ENCODE measurements at places on chromosomes 1 and 21.

DNA sequence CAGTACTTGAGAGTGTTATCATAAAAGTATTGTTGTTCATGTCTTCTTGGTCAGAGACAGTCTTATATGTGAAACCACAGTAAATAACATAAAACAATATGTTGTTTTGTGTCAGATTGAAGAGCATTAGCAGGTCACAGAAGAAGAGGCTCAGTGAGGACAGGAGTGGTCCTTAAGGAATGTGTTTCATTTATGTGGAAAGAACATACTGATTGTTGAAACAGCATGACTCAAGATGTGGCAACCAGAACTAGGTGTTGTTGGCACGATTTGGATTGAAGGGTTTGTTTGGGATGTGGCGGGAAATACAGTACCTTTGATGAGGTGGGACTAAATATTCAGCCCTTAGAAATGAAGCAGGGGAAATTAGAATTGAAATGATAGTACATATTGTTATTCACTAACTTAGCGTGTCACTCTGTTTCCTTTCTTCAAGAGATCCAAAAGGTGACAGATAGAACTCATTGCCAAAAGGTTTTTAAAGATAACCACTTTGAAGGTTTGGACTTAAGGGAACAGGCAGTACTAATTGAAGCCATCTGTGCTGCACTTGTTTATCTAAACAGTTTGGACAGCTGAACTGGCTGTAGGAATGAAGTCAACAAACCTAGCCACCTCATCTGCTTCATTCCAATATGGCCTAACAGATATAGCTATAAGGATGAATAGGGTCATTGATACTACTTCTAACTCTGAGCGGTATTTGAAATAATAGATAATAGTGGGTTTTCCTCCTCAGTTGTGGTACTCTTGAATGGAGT lies 14.4 kb downstream of the RALGPS2 start:
- no peak for DNase-seq

- no peak for DNase-seq
Observed at GRCh38 chr1:44353604-44354003, 1.5 kb downstream of the ERI3 start.

DNA sequence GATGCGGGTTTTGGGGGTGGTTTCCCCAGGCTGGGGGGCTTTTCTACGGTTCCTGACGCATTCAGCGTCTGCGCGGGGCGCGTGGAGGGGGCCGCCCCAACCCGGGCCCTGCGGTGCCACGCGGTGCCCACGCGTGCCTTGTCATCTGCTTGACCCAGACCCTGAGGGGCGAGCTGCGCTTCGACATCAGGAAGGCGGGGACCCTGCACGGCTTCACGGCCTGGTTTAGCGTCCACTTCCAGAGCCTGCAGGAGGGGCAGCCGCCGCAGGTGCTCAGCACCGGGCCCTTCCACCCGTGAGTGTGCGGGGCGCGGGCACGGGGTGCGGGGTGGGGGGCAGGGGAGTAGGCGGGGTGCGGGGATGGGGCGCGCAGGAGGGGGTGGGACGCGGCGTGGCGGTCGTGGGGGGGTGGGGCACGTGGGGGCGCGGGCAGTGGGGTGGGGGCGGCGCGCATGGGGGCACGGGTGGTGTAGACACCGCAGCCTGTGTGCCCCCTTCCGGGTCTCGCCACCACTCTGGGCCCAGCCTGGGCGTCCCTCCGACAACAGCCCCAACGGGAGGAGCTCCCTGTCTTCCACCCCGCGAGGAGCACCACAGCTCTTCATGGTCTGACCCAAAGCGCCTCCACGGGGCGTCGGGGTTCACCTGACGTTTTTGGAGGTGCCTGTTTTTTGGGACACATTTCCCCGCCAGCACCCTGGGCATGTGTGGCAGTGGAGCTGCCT lies 26.3 kb downstream of the PRMT2 start:
- no peak for DNase-seq

DNA sequence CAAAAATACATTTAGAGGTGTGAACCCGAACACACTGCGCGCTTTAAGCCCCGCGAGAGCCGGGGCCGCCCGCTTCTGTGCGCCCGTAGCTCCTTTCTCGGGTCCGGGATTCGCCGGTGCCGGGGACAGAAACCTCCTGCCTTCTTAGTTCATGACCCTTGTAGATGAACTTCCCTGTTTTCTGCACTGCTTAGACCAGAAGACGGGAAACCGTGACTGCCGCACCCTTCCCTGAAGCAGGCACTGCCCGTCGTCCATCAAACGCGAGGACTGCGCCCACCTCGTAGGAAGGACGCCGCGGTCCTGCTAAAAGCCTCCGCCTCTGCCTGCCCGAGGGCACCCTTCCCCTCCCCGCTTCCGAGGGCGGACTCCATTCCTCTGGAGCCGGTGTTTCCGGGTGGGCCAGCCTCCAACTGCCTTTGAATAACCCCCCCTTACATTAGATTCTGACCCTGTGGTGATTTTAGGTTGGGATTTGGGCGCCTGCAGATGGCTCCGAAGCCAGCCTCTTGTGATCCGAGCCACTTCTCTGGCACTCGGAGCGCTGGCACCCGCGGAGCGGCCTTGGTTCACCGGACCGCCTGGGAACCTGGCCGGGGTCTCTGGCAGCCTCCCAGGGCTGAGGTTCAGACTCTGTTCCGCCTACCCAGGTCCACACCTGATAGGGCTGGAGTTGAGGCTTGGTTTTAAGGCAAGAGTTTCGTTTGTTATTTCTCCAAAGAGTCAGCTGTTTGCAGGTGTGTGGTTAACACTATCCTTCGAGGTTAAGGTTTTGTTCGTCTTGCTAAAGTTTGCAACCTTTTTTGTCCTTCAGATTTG lies 1.2 kb upstream of the PTTG1IP start:
- DNase-seq, result no peak

GRCh38 chr1:34688006-34688741 lies 66.7 kb upstream of the GJB5 start:
- peak; percentile 73 for DNase-seq

DNA sequence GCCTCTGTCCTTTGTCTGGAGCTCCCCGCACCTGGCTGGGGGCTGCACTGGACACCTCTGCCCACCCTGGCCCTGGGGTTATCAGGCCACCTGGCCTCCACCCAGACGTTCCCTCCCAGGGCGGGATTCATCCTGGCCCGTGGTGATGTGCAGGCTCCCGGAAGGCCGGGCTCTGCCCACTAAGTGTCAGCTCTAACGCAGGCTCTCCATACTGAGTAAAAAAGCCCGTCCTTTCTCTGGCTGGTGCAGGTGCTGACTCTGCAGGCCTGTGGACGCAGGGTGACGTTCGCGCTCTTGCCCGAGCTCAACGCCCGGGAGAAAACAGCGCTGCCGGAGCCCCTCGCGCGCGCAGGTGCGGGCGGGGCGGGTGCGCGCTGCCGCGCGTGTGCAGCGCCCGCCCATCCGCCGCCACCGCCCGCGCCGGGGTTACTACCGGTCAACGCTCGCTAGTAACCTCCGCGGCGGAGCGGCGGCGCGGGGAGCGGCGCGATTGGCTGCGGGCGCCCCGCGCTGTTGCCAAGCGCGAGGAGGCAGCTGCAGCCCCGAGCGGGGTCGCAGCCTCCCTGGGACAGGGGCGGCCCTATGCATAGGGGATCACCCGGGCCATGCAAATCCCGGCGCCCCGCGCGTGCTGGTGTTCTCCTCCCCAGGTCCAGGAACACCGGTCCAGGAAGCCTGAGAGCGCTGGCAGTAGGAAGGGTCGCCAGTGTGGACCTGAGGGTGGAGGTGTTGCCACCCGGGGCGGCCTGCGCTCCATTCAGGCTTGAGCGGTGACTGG lies 15.7 kb downstream of the ABCG1 start:
- peak; percentile 61 for DNase-seq

- DNase-seq, result no peak
Observed at GRCh38 chr1:899636-900317, 23.9 kb upstream of the SAMD11 start.

DNA sequence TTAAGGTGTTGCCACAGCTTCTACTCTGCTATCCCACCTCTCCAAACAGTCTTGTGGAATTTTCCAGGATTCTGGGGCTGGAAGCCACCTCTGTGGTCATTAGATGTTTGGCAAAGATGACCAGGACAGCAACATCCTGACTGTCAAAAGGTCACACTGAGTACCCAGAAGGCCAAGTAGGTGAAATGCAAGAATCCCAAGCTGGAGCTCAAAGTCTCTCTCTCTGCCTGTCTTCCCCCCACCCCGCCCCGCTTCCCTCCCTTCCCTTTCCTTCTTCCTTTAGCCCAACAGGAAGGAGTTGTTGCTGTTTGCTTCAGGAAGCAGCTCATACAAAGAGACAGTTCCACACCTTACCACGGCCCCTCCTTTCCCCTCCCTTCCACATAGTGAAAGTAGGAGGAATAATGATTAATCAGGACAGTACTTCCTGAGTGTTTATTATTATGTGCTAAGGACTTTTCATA lies 75.6 kb upstream of the SLC2A1 start:
- DNase-seq, result no peak

- no peak for DNase-seq
Observed at GRCh38 chr1:65691972-65692371, 100.7 kb upstream of the PDE4B start.

GRCh38 chr1:100539836-100540536 lies 2.0 kb downstream of the GPR88 start:
- DNase-seq, result no peak

DNA sequence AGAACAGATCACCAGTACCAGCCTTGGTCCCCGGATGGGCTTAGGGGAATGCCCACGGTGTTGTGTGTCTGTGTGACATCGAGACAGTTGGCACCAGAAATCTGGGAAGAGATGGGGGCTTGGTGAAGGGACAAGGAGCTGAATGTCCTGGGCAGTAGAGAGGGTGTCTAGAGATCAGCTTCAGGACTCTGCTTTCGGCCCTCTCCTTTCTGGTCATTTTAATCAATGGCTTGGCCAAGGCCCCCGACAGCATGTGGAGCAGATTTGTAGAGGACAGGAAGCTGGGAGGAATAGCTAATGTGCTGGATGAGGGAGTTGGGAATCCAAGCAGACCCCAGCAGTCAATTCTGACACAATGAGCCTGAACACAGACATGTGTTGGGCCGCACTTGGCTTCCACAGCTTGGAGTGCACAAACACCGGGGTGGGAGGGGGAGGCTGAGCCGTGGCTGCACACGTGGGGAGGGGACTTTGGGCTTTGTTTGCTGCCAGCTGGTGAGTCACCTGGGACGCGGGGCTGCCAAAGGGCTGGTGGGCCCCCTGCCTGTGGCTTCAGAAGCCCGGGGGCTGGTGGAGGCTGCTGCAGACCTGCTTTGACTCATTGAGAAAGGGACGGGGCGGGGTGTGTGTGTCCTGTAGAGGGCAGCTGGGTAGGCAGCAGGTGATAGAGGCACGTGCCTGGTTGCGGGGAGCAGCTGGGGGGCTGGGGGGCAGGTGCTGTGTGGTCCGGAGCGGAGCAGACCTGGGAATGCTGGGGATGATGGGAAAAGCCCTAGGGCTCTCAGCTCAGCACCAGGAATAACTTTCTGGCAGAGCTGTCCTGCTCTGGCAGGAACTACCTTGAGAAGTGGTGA lies 20.9 kb downstream of the SLC1A7 start:
- DNase-seq, result no peak

- no peak for DNase-seq
Observed at GRCh38 chr1:44621841-44622286, 52.4 kb downstream of the TMEM53 start.

GRCh38 chr1:108064255-108064654 lies 99.3 kb upstream of the VAV3 start:
- DNase-seq, result no peak

DNA sequence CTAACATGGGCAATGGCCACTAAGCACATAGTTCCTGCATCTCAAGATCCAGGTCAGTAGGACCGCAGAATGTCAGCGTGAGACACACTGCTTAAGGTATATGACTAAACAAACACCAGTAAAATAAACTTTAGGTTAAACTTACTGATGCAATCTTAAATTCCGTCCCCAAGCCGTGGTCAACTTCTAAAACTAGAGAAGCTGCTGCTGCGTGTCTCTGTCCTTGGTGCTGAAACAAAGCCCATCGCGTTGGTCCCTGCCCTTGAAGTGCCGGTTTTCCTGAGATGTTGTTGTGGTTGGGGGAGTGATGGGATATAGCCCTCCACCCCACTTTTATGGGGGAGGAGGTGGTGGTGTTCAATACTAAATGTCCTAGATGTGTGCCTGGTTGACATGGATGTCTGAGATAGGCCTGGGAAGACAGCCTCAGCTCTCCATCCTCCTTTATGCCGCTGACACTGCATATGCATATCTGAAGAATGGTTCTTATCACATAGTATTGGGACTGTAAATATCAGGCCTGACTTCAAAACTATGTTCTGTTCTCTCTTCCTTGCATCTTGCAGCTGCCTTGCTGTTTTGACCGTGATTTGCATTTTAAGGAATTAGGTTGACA lies 72.0 kb upstream of the KCNA3 start:
- DNase-seq, result no peak

GRCh38 chr1:41313661-41314131 lies 47.5 kb upstream of the FOXO6 start:
- no peak for DNase-seq

DNA sequence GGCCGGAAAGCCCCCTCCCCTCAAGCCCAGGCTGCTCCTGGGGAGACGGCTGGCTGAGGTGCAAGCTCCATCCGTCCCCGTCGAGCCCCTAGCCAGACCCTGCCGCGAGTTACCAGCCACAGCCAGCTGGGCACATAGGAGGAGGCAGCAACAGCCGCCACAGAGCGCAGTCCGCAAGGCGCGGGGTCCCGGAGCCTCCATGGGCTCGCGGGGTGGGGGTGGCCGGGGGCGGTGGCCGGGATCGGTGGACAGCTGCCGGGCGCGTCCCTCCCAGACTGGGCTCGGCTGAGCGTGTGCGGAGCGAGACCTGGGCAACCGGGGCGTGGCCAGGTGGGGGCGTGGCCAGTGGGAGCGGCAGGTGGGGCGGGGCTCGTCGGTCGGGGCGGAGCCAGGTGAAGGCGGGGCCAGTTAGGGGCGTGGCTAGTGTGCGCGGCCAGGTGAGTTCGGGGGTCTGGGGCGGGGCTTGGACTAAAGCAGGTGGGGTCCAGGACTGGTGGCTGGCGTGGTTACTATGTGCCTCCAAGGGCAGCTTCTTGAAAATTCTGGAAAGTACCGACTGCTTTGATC lies at the start of gene CD164L2:
CD164L2 (minus strand) TSS at position 295 of the 567 bp plus-strand sequence; CDS start at position 201, 94 bp downstream.
- no peak for DNase-seq

DNA sequence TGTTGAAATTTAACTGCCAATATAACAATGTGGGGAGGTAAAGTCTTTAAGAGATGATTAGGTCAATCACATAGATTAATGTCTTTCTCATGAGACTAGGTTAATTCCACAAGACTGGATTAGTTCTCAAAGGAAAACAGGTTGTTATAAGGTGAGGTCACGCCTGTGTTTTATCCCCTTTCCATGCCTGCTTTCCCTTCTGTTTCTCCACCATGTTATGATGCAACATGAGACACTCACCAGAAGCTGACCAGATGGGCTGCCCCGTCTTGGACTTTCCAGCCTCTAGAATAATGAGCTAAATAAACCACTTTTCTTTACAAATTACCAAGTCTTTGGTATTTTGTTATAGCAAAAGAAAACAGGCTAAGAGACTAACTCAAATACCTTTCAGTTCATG lies 70.8 kb downstream of the DDAH1 start:
- no peak for DNase-seq

GRCh38 chr21:31543191-31543590 lies 116.3 kb upstream of the SOD1 start:
- DNase-seq, result no peak

GRCh38 chr1:194466706-194467105 lies 1280.3 kb upstream of the B3GALT2 start:
- DNase-seq, result no peak

Measured in NCI-H510A (cell line).